ENCODE measurements at places on chromosomes 16 and 17. TPM values are rescaled to one million over a fixed set of nuclear protein-coding genes. Genes with fewer than 3 reads are reported as not detected.

CCL11 gene
- total RNA-seq = not detected

DNA sequence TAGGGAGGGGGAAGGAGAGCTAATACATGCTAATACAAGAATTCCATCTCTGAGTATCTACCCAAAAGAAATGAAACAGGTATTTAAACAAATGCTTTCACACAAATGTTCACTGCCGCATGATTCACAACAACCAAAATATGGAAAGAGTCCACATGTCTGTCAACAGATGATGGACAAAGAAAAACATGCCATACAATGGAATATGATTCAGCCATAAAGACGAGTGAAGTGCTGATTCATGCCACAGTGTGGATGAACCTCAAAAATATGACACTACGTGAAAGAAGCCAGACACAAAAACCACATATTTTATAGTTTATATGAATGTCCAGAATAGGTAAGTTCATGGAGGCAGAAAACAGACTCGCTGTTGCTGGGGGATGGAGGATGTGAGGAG, 321.4 kb downstream of the FOXL1 start:
- no peak for DNase-seq

- no peak for DNase-seq
Observed at GRCh38 chr16:73858326-73858725, 438.3 kb upstream of the PSMD7 start.

DNA sequence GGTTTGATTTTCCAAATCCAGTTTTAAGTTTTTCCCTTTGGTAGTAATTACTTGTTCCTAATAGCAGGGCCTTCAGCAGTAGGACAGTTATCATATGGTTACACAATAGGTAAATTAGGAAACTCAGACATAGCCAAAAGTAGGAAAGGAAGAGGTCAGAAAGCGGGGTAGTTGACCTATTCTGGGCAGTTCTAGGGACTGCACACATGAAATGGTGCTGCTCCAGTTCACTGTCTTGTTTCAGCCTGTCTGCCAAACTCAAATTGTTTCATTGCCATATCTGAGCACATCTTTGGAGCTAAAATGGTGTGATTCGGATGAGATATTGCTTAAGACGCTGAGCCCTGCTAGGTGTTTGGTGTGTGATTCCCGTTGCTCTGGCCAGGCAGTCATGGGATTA, 56.7 kb downstream of the TANGO6 start:
- no peak for DNase-seq

- no peak for DNase-seq
Observed at GRCh38 chr17:40564883-40565768, at the start of gene CCR7. TSS of gene CCR7 (minus strand) at chr17:40565472. CDS start at chr17:40565409, 63 bp downstream.

DNA sequence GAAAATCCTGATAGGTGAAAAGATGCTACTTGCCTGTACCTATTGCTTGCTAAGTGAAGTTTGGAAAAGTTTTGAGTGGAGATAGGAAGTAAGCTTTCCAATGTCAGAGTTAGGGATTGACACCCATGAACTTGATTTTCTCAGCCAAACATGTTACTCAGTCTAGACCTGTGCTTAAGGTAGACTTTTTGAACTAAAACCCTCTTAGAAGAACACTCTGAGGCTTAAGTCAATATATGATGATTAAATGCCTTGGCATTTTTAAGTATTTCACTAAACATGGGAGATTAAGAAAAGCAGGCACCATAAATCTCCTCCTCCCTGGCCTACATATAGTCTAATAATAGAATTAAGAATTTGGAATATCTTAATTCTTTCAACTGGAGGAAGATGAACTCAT, 785.6 kb upstream of the SOX9 start:
- DNase-seq = no peak

All from Panc1 (cell line).